Stimulated activated CD8-positive, alpha-beta memory T cell treated with anti-CD3 and anti-CD28 coated beads, Interleukin-15, amount 100 ng/mL, for 48 hours (primary cell): ENCODE measurements at places on chromosomes 6 and 20.

GRCh38 chr6:10000551-10000950 lies 414.3 kb downstream of the TFAP2A start:
- no peak for DNase-seq

DNA sequence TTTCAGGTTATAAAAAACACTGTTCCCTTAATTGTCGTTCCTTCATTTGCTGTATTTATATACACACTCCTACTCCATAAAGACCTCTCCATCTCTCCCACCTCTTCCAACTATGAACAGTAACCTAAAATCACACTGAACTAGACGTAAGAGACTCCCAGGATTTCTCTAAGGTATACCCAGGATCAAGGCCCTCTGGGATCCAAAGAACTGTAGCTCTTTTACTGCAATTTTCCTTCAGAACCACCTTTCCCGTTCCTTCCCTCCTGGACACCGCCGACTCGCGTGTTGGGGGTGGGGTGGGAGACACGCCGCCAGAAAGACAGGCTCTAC lies 680 bp downstream of the LATS1 start:
- DNase-seq, result no peak

- no peak for DNase-seq
Measured at GRCh38 chr6:129871221-129871620, 10.1 kb upstream of the TMEM244 start.

- DNase-seq, result no peak
Measured at GRCh38 chr20:45300961-45301360, 5.7 kb upstream of the RBPJL start.

DNA sequence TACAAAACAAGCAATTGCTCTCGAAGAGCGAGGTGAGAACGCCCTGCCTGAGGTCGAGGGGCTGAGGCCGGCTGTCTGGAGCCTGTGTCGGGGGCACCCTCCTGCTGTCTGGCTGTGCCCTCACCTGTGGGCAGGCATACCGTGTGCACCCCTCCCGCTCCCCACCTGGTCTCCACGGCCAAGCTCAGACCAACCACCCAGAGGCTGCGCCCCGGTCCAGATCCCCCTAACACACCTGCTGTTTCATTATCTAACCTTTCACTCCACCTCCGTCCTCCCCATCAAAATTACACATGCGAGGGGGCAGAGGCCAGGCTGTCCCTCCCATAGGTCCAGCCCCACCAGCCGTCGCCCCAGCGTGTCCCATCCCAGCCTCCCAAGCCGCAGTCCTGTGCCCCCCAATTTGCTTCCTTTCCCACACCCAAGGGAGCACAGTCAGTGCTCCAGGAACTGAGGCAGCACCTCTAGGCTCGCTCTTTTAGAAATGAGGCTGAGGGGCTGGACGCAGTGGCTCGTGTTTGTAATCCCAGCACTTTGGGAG lies 35.2 kb downstream of the NTSR1 start:
- DNase-seq, result no peak

DNA sequence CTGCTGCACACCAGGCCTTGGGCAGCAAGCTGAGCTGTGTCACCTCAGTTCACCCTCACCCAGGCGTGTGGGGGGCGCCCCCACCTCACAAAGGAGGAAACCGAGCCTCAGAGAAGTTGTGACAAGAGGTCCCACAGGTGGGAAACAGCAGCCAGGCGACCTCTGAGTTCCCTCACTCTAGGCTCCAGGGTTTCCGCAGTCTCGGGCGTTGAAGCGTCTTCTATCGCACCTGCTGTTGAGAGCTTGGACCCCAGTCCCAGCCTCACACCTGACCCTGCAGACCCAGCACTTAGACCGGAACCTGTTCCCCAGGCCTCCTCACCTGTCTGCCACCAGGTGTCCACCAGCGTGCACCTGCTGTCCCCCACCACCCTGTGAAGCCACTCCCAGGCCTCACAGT lies 22.3 kb upstream of the APMAP start:
- DNase-seq, result no peak

DNA sequence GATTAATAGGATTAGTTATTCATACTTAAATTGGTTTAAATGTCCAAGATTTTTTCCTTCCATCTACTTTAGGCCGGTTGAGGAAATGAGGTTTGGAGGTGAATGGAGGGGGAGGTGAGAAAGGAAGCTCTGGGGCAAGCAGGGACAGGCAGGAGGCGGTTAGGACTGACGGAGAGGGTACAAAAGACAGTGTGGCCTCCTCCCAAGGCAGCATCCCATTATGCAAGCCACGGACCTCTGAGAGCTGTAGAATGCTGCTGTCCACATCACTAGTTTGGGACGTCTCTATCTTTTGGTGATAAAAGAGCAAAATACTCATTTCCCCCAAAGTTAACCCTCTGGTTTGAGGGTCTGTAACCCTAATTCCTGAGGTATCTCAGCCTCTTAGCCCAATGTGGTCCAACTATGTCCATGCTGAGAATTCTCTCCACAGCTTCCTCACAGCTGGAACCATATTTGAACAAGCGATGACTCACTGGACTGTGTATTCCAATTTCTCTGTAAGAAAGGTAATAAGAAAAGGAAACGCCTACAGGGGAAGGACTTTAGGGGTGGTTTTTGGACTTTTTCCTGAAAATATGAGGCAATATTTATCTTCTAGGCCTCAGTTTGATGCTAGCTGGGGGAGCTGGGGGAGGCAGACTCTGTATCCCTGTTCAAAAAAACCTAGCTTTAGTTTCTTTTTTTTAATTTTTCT lies 172.2 kb downstream of the TFAP2B start:
- DNase-seq, result no peak

GRCh38 chr20:43392561-43392960 lies 65.1 kb upstream of the SRSF6 start:
- DNase-seq, result no peak

GRCh38 chr6:32195652-32195901 lies 3.1 kb upstream of the GPSM3 start:
- DNase-seq, result peak; percentile 100

- DNase-seq, result no peak
Measured at GRCh38 chr6:164109770-164110140, 695.2 kb downstream of the QKI start.

DNA sequence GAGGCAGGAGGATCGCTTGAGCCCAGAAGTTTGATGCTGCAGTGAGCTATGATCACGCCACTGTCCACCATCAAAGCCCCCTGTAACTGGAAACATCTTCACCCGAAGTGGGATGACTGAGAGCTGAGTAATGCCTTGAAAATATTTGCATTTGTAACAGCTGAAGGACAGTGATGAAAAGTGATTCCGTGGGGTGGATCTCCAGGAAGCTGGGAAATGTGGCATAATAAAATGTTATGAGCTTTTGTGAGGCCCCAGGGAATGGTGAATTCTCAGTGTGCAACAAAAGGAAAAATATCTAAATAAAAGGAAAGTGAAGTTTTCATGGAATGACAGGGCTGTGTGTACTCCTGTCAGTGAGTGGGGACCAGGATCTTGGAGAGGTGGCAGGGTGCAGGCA lies 92.0 kb downstream of the JAG1 start:
- no peak for DNase-seq

- no peak for DNase-seq
Measured at GRCh38 chr6:54817834-54818233, 28.7 kb upstream of the FAM83B start.
